Bone marrow (tissue), 2 donors: ENCODE measurements at places on chromosomes 6 and 20.
A peak's percentile ranks its signal among the peaks of the same experiment; 100 is the strongest.

DNA sequence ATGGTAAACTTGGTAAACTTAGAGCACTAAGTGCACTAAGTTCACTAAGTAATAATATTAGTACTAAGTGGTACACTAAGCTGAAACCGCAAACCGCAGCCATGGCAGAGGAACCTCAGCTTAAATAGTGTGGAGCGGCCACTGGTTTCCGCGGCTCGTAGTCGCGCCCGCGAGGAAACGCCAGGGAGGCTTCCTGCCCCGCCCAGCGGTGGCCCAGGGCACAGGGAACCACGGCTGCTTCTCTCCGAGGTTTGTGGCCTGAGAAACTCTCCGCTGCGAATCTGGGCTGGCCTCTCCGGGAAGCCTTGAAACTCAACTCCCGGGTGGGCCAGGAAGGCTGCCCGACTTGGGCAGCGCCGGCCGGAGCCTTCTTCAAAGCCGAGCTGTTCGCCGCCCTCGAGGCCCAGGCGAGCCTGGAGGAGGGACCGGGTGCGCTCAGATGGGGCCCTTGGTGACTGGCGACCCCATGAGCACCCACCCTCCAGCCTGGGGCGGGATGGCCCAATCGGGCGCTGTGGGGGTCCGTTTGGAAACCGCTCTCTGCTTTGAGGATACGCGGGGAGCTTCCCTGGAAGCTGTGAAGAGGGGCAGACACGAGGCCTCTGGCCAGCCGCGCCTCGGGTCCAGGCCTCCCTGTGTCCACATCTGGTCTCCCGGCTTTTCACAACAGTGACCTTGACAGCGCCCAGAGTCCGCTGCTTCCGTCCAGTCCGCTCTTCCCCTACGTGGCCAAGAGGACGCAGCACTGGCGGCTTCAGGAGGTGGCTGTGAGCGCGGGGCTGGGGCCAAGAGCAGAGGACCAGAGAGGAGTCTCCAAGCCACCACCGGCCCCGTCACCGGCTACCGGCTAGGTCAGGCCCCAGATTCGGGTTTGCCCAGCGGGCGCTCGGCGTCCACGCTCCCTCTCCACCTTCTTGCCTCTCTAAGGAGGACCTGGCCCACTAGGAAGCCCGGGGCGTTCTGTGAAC lies 25.4 kb upstream of the HLA-E start:
- DNase-seq: peak; percentile 47

DNA sequence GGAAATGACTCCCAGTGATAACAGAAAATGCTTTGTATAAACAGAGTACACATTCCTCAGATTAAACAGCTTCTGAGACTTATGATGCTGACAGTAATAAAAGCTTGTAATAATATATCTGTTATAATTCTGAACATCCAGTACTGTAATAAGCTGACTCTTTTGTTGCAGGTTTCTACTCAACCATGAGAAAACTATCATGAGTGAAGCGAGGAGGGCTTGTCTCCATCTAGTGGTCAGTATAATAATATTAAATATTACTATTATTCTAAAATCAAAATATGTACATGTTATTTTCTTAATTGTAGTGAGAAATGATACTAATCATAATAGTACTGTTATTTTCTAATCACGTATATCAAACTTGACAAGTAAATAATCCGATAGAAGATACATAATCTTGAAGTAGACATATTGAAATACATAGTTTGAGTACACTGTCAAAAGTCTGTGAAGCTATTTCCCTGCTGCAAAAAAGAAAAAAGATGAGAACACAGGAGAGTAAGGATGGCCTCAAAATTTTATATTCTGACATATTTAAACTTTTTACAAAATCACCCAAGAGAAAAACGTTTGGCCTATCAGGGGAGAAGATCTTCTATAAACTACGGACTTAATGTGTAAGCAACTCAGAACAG lies 183.1 kb downstream of the MOXD1 start:
- DNase-seq: no peak

DNA sequence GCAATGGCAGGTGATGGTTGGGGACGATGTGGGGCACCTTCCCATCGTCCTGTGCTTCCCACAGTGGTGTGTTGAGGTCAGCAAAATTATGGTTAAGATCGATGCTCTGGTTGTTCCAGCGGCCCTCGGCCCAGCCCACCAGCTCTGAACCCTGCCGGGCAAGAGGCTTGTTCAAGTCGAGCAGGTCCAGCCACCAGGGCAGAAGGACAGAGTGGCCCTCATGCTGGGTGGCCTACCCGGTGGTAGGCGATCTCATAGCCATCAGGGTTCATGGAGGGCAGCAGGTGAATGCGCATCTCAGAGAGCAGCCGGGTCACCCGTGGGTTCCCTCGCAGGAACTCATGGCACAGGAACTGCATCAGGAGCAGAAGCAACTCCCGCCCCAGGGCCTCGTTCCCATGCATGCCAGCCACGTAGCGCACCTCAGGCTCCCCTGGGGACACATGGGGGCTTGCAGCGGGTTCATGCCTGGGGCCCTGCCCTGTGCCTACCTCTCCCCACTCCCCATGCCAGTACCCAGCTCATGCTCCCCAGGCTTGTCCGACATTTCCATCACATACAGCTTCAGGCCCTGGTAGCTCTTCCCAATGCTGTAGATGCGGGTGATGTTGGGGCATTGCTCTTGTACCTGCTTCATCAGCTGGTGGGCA lies 4.3 kb downstream of the CPXM1 start:
- no peak for DNase-seq

DNA sequence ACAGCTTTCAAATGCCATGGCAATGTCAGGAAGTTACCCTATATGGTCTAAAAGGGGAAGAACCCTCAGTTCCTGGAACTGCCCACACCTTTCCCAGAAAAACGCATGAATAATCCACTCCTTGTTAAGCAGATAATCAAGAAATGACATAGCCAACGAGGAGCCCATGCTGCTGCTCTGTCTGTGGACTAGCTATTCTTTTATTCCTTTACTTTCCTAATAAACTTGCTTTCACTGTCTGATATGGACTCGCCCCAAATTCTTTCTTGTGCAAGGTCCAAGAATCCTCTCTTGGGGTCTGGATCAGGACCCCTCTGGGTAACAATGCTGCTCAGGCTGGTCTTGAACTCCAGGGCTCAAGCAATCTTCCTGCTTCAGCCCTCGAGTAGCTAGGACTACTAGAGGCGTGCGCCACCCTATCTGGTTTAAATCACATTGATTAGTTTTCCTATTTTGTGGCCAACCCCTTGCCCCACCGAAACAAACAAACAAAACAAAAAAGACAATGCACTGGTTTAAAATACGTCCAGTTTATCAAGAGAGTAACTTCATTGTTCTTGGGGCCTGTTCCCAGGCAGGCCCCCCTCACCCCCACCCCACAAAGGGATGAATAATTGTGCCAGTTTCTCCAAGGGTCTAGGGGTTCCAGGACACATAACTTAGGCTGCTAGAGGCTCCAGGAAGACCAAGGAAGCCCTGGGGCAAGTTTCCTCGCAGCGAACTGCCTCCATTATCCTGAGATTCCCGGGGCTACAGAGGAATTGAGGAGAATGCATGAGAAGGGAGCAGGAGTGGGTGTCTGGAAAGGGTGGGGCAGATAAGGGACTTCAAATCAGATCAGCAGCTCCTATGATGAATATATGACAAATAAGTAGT lies 10.1 kb upstream of the AKAP12 start:
- DNase-seq: no peak

DNA sequence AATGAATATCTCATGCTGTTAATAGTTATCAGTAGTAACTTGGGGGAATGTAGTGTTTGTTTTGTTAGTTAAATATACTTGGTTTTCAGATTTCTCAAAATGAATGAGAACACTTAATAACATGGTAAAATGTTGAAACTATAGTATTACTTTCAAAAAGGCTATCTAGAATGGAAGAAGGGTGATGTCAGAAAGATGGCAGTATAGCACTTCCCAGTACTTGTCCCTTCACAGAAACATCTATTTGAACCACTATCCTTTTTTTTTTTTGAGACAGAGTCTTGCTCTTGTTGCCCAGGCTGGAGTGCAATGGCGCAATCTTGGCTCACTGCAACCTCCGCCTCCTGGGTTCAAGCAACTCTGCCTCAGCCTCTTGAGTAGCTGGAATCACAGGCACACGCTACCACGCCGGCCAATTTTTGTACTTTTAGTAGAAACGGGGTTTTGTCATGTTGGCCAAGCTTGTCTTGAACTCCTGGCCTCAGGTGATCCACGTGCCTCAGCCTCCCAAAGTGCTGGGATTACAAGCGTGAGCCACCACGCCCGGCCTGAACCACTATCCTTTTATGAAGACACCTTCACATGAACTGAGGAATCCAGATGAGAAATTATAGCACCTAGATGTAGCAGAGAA lies 4.7 kb upstream of the ECHDC1 start:
- no peak for DNase-seq

GRCh38 chr20:63049191-63049518 lies 42.4 kb upstream of the BHLHE23 start:
- no peak for DNase-seq

DNA sequence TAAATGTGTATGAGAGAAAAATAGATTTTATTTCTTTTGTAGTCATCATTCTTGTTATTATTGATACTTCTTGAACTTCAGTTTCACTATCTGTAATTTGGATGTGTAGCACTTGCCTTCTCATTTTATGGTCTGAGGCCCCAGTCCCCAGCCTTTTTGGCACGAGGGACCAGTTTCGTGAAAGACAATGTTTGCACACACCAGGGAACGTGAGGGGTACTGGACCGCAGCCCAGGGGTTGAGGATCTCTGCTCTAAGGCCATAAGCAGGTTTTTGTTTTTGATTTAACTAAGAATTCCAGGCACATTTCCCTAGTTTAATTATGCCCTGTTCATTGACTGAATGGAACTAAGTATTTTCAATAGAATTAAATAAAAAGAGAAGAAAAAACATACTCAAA lies 261.5 kb downstream of the BMP2 start:
- DNase-seq: no peak

GRCh38 chr6:44011350-44011920 lies 115.8 kb downstream of the MRPL14 start:
- no peak for DNase-seq

DNA sequence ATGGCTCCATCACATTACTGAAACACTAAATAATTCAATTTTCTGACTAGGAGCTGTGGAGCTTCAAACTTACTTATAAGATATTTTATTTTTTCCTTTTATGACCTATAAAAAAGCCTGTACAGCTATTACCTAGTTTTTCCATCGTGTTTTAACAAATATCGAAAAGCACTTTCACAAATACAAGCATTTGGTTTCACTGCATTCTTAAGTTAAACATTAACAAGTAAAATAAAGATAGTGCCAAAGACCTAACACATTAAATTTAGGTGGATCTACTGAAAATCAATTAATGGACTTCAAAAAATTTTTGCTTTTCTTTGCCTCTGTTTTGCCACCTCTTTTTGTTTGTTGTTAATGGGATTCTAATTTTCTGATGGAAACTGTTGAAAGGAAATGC lies 83.3 kb downstream of the EPM2A start:
- DNase-seq: no peak

DNA sequence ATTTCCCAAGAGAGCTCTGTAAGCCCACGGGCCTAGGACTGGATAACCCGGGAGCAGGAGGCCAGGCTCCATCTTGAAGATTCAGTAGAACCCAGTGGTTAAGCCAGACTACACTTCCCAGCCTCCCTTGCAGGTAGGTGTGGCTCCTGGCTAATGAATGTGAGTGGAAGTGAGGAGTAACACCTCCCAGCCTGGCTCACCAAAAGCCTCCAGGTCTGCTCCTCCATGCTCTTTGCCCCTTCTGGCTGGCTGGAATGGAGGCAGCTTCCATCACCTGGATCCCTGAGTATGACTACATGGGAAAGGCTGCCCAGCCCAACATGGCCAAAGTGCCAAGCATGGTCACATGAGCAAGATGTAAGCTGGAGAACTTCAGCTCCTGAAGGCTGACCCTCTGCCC lies 9.7 kb downstream of the LRRN4 start:
- DNase-seq: no peak
